ENCODE measurements at places on chromosomes 6 and 20.
A peak's percentile ranks its signal among the peaks of the same experiment; 100 is the strongest.

DNA sequence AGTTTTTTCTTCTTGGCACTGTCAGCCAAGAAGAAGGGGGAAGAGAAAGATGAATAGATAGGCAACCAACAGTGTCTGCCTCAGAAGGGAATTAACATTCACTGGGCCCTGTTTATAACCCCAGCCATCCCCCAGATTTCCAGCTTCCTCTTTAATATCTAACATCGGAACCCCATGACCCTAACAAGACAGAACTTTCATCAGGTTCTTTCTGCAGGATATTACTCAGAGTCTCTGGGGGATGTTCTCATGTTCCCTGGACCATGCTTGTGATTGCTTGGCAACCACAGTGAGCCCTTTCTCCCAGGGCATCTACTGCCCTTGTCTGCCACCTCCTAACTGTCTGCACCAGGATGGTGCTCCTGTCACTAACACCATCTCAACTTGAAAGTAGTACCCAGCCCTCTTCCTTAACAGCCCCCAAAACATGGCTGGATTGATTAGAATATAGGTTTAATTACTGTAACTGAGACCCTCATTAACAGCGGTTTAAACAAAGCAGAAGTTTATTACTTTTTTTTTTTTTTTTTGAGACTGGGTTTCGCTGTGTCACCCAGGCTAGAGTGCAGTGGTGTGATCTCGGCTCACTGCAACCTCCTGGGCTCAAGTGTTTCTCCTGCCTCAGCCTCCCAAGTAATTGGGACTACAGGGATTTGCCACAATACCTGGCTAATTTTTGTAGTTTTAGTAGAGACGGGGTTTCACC, 12.0 kb upstream of the PTPN1 start:
- DNase-seq, result peak; percentile 68

DNA sequence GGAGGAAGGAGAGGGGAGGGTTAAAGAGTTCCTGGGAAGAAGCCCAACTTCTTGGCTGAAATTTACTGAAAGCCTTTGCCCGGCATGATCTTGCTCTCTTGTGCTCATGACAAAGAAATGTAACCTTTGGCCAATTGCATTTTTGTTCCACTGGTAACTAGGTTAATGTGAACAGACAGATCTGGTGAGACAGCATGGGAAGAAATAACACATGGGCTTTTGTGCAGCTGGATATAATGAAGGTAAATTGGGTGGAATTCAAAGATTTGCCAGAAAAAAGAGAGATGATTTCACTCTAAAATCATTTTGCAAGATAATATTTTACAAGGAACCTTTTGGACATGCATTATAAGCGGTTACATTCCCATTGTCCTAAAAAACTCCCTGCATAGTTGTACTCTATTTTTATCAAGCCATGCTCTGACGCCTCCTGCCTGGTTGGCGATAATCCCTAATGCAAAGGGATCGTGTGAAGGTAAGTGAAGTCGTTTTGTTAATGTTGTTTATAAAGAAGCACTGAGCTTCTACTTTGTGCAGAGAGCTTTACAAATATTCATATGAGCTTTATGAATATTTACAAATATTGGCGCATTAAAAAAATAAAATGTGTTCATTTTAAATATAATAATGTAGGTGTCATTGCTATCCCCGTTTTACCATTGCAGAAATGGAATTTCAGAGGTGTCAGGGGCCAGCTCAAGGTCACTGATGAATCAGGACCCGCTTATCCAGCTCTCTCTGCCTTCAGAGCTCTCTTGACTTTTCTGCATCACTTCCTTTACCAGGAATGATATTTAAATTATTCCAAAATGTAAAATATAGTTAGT, 161.3 kb upstream of the AGPAT4 start:
- peak; percentile 95 for DNase-seq

DNA sequence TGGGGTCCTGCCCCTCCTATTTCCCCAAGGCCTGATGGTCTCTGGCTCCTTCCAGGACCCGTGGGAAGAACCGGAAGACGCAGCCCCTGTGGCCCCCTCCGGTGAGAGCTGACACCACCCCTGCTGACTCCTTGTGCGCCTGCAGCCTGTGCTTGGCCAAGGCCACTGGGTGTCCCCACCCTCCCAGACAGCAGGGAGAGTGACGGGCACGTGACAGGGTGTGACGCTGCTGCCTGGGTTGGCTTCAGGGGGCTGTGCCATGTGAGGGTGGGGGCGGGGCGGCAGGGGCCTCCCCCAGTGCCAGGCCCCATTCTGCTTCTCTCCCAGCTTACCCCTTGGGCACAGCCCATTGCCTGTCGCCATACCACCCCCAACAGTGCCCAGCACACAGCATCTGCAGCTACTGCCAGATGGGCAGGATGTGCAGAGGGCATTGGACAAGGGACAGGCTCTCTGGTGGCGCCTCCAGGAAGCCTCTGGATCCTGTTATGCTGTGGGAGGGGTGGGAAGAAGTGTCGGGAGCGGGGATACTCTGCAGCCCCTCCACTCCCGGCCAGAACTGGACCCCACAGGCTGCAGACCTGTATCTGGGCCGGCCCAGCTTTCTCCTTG, 2.9 kb downstream of the BIRC7 start:
- no peak for DNase-seq

- no peak for DNase-seq
Observed at GRCh38 chr6:120392941-120393340, 941.3 kb downstream of the TBC1D32 start.
